CD4-positive, alpha-beta memory T cell (primary cell): ENCODE measurements at places on chromosomes 3 and 15.

GRCh38 chr15:31397851-31398661 lies 71.4 kb downstream of the KLF13 start:
- DNase-seq, result no peak

DNA sequence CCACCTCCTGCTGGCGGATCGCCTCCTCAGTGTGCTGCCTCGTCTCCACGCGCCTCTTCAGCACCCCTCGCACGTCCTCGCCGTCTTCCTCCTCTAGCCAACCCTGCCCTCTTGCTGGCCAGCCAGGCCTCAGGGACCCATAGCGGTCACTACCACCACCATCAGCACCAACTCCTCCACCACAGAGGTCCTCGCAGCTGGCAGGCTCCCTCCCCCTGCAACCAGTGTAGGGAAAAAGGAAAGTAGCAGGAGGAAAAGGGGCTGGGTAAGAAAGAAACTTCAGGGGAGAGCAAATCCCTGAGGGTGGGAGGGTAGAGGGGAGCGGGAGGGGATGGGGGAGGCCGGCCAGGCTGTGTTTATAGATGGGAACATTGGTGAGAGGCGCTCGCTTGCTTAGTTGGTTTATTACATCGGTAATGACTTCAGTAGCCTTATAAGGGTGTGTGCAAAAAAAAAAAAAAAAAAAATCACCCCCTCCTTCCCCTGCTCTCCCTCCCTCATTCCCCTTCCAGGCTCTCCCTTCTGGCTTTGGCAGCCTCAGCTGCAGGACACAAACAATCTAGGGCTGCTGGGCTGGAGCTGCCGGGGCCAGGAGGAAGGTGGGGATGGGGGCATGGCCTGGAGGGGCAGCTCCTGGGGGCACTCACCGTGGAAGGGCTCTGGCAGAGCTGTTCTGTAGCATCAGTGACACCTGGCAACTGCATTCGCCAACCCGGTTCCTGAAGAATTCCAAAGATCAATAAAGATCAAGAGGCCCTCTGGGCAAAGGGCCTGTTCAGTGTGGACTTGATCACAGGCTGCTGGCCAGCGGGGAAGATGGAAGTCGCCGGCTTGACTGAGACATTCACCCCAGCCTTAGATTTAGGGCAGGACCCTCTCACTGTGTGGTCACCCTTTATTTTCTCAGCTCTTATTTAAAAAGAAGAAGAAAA lies 116.2 kb upstream of the HACD2 start:
- DNase-seq, result no peak

DNA sequence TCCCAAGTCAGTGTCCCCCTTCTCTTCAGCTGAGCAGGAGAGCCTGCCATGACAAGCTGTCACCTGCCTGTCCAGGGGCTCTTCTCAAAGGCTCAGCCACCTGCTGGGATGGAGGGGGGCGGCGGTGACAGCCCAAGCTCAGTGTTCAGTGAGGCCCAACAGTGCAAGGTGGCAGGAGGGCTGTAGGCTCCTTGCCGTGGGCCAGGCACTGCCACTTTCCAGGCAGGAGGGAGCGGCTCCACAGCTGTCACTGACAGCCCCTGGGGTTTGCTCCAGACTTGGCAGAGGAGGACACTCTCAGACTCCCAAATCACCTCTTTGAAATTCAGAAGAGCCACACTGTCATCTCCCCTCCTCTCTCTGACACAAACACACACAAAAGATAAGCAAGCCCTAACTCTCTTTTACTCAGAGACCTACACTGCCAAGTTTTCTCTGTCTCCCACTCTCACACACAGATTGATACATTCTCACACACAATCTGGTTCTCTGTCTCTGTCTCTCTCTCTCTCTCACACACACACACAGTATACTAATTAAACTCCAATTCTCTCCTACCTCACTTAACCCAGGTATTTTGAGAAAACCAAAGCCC lies 443.3 kb downstream of the EPHB1 start:
- no peak for DNase-seq

DNA sequence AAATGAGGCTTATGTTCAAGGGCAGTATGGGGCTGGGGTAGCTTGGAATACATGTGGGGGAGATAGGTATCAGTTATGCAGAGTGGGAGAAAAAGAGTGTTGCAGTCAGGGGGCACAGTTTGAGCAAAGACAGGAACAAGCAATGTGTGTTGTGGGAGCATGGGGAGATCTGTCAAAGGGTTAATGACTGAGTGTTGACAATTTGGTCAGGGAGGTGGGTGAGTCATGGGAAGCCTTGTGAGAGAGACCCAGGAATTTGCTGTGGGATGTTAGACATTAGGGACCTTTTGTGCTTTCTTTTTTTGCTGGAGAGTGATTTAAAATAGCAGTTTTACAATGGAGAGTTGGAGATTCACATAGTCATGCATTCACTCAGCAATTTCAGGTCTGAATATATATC lies 221.6 kb upstream of the NR2E3 start:
- DNase-seq, result no peak

- DNase-seq, result no peak
These were observed 827.0 kb downstream of the CADM2 start for GRCh38 chr3:85785766-85786165.

GRCh38 chr15:92393071-92393979 lies at the start of gene ST8SIA2:
Gene ST8SIA2 (plus strand): TSS chr15:92393881. CDS start chr15:92394065, 184 bp downstream.
- DNase-seq, result no peak

DNA sequence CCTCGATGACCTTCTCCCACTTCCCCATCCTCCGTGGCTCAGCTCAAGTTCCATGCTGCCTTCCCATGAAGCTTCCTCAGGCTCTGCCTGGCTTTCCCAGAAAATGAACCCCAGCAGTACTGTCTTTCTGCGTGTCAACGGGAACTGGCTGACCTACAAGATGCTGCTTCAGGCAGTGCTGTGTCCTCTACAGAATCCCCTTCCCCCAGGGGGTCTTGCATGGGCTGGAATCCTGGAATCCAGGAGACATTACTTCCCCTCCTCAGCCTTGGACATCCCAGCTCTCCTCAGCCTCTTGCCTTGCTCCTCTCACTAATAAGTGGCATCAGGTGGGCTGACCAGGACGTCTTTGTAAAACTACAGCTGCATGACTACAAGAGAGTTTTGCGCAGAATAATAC lies 5.4 kb downstream of the CCDC12 start:
- DNase-seq, result no peak

- DNase-seq, result no peak
These were observed 41.4 kb upstream of the SLC41A3 start for GRCh38 chr3:126125341-126125740.

DNA sequence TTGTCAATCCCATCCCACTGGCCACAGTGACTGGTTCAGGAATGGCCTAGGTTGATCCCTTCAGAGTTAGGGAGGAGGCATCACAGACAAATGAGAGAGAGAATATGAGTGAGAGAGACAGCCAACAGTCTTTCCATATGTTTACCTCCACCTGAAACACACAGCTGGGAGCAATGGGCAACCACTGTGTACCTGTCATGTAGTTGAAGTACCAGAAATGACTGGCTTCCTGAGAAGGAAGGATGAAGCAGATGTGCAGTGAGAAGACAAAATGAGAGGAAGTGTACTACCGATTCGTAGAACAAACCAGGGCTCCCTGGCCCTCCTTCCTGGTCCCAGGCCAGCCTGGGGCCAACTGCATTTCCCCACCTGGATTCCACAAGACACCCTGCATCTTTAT lies 27.4 kb downstream of the SRGAP3 start:
- DNase-seq, result no peak

- DNase-seq, result no peak
These were observed 306.8 kb downstream of the TUSC7 start for GRCh38 chr3:117016378-117016777.

DNA sequence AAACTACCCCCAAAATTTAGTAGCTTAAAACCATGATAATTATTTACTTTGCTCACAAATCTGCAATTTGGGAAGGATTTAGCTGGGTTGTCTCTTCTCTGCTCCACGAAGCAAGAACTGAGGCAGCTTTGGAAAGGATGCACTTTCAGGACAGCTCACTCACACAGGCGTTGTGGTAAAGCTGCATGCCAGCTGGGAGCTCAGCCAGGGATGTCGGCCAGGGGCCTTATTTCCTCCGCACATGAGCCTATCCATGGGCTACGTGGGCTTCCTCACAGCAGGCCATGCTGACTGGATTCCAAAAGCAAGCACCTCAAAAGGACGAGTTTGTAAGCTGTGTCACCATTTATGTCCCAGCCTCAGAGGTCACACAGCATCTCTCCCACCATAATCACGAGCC lies 301.3 kb upstream of the IGF1R start:
- no peak for DNase-seq

DNA sequence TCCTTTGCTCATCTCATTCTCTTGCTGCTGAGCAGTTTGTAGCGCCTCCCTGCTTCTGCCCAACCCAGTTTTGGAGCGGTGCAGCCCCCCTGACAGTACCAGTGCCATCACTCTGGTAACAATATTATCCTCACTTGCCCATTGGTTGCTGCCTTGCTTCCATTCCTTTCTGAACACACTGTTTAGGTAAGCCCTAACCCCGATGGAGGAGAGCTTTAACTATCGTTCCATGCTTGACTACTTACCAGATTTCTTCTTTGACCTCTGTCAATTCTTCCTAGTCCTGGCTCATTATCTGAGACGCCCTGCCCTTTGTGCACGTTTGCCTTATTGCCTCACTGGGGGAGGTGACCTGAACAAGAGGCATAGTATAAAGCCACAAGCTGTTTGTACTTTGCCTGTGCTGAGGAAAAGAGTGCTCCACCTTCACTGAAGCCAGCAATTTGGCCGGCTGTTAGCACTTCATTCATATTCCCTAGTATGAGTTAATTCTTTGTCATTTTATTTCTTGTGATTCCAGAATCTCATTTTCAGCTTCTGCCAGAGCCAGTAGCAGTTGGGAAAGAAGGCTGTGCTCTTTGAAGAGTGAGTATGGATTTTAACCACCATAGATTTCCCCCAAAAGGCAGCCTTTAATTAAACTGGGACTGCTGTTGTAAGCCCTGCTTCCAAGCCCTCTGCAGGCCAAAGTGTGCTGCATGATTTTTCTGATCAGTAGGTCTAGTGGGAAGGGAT lies 11.9 kb downstream of the ABHD6 start:
- DNase-seq, result no peak

DNA sequence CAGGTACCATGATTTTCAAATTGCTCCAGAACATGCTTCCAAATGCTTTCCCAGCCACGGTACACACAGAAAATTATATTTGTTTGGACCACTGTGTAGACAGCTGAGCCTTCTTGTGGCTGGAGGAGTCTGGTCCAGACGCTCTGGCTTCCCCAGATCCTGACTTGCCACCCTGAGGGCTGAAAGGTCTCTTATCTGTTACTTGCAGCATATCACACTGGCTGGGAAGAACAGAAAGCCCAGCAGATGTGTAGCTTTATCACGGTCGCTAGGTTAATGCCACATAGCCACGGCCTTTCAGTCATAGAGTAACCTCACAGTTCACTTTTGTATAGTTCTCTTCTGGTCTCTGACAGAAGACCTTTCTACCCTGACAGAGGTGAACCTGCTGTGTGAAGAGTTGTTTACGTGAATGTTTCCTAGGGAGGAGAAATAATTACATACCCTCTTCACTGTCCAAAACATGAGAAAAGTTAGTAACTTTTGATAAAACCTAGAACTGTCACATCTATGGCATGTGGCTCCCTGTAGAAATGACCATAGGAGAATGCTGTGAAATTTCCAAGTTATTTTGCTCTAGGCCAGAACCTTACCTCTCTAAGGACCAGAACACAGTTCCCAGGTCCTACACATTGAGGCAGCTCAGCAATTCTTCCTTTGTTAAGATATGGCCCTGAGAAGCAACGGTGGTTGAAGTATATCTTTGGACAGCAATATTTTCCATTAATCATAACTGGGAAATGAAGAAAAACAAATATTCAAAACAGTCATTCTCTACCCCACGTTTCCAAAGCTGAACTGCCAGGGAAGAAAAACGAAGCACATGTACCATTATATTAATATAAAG lies 15.8 kb upstream of the STIMATE start:
- DNase-seq, result no peak

- DNase-seq, result no peak
These were observed 37.3 kb upstream of the PTPN23 start for GRCh38 chr3:47343471-47343971.

DNA sequence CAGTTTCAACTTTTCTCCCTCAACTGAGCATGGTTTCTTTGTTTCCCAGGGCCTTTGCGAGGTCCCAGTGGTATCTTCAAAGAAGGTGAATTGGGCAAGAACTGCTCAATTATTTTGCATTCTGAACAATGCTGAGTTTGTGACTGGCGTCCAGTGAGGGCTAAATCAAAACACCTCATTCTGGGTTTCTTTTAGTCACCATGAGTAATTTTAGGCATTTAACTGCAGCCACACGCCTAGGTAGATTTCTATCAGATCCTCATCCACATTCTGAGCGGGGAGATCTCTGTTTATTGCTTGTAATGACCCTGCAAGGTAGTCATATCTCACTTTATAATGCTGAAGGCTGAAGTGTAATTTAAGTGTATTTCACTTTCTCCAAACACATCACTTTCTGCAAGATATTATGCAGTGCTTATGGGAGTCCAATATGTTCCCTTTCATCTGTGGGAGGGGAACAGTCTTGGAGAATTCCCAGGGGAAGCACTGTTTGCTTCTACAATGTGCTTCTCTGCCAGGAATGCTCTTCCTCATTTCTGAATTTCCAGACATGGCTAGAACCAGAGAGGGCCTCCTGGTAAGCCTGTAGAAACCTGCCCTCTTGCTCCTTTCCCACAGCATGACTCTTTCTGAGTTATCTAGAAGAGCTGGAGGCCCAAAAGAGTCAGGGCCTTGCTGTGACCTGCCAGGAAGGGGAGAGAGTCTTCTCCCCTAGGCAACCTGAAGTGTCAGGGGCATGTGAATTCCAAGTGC lies 91.7 kb downstream of the FRMD4B start:
- no peak for DNase-seq

GRCh38 chr3:113262304-113262665 lies 50.9 kb downstream of the BOC start:
- no peak for DNase-seq

DNA sequence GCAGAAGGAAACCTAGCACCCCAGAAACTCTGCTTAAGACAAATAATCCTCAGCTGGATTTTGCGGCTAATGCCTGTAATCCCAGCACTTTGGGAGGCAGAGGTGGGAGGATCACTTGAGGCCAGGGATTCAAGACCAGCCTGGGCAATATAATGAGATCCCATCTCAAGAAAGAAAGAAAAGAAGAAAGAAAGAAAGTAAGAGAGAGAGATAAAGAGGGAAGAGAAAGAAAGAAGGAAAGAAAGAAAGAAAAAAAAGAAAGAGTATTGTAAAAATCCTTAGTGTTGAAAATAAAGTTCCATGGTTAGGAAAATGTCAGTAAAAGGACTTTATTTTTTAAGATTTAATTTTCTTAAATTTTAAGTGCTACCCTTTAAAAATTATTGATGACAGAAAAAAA lies 54.9 kb upstream of the LRRFIP2 start:
- DNase-seq, result no peak

- DNase-seq, result no peak
These were observed 43.4 kb downstream of the TPRA1 start for GRCh38 chr3:127546970-127547733.
